ENCODE measurements at places on chromosomes 13 and 19.

- no peak for DNase-seq
These were observed 61.2 kb downstream of the CCDC70 start for GRCh38 chr13:51922771-51923480.

DNA sequence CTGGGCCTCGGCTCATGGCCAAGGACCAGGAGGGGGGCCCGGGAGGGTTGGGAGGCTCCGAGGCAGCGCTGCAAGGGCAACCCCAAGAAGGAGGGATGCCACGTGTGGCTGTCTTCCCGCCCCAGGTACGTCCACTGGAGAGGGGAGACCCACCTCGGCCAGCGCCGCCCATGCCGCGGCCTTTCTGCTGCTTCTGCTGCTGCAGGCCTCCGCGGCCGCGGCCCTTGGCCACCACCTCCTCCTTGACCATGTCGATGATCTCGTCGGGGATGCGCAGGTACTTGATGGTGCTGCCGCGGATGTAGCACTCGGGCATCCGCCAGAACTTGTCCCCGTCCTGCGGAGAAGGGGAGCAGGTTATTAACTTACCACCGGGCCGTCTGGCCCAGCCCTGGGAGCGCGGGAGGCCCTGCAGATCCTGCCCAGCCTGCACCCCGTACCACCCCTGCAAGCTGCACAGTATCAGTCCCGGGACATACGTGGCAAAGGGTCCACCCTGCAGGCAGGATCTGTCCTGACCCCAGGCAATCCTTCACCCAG is 13.3 kb downstream of the LSM4 start:
- DNase-seq: no peak

GRCh38 chr13:23620211-23620610 is 50.0 kb downstream of the TNFRSF19 start:
- DNase-seq: no peak

- DNase-seq: no peak
These were observed 28.5 kb downstream of the POP4 start for GRCh38 chr19:29634423-29635130.

DNA sequence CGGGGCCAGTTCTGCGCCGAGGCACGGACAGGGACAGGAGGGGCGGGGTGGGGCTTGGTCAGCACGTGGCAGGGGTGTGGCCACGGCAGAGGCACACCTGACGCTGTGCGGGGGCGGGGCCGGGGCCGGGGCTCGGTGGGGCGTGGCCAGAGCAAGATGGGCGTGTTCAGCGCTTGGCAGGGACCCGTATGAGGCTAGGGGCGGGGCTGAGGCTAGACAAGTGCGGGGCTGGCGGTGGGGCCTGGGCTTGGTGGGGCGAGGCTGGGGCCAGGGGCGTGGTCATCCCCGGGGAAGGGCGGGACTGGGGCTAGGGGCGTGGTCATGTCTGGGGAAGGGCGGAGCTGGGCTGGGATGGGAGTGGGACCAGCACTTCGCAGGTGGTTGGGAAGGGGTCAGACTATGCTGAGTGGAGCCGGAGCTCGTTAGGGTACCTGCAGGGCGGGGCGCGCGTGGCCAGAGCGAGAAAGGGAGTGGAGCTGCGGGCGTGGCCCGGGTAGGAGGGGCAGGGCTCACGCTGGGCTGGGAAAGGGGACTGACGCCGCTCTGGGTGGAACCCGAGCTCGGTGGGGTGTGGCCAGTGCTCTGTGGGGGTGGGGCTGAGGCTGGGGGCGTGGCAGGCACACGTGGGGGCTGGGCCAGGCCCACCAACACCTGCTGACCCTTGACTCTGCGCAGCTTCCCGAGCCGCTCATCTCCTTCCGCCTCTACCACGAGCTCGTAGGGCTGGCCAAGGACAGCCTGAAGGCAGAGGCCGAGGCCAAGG is 12.8 kb downstream of the POLR2E start:
- DNase-seq: peak; percentile 63
